ENCODE measurements at places on chromosomes 4 and X. TPM values are rescaled to one million over a fixed set of nuclear protein-coding genes. Genes with fewer than 3 reads are reported as not detected.

Gene MAGEA1
- not detected for total RNA-seq

Gene MUC7
- total RNA-seq: not detected

Gene CFAP99
- not detected for total RNA-seq

Gene P2RY4
- total RNA-seq: not detected

Gene LRPAP1
- total RNA-seq: 30.4 TPM

Gene STK32B
- total RNA-seq: 22.5 TPM

Gene FABP2
- total RNA-seq: not detected

Gene NKX3-2
- total RNA-seq: under 0.01 TPM

Gene SYNPO2
- total RNA-seq: under 0.01 TPM

Gene PAGE4
- not detected for total RNA-seq

Gene ZDHHC15
- under 0.01 TPM for total RNA-seq

Gene LAMTOR3
- 29.2 TPM for total RNA-seq

Gene CSAG2
- total RNA-seq: not detected

Gene UCP1
- total RNA-seq: not detected

Gene PF4V1
- total RNA-seq: not detected

Gene TCEAL2
- not detected for total RNA-seq

Gene EGFL6
- total RNA-seq: not detected

Gene MAGEA3
- not detected for total RNA-seq

Gene KDR
- 278 TPM for total RNA-seq

Gene RBMXL3
- total RNA-seq: not detected

Gene LSM6
- 23.5 TPM for total RNA-seq

Gene CT45A6
- total RNA-seq: not detected

Gene IGSF1
- total RNA-seq: 0.25 TPM

Gene TSPAN6
- total RNA-seq: 67.5 TPM

Gene ASB9
- total RNA-seq: 2.9 TPM

Gene PAGE2
- total RNA-seq: not detected

Gene RBM41
- 9.5 TPM for total RNA-seq

Gene ZNF157
- not detected for total RNA-seq

Gene SHROOM2
- 10.1 TPM for total RNA-seq

Gene EVC2
- total RNA-seq: 10.4 TPM

Gene SCML2
- total RNA-seq: 2.7 TPM

Gene GUCY1A1
- 50.6 TPM for total RNA-seq

Gene PABPC5
- total RNA-seq: 0.90 TPM

Gene DDX53
- not detected for total RNA-seq

Gene PDGFRA
- 0.13 TPM for total RNA-seq

Gene MAGEA11
- total RNA-seq: not detected

Gene SPIN2A
- 0.13 TPM for total RNA-seq

Gene DGKK
- total RNA-seq: not detected

Gene RENBP
- total RNA-seq: 10.1 TPM

Gene OTC
- total RNA-seq: 0.26 TPM

Gene DCAF8L2
- total RNA-seq: not detected

Gene GJB1
- not detected for total RNA-seq

Gene SMR3B
- not detected for total RNA-seq

Gene RNF150
- total RNA-seq: 0.25 TPM

Gene PNMA6A
- 1.0 TPM for total RNA-seq

Gene EGF
- 0.13 TPM for total RNA-seq

Gene SLC4A4
- not detected for total RNA-seq

Data from dermis microvascular lymphatic vessel endothelial cell (primary cell).